ENCODE measurements at places on chromosomes 3 and 15. TPM values are rescaled to one million over a fixed set of nuclear protein-coding genes. Genes with fewer than 3 reads are reported as not detected.

The TMEM207 gene
- not detected for total RNA-seq

The CFAP91 gene
- 0.27 TPM for total RNA-seq

The GASK1A gene
- not detected for total RNA-seq

The EPHA3 gene
- total RNA-seq, result not detected

The HMG20A gene
- 33.3 TPM for total RNA-seq

The IMPG2 gene
- not detected for total RNA-seq

The FETUB gene
- total RNA-seq, result 0.12 TPM

The VPS39 gene
- total RNA-seq, result 14.8 TPM

The CATSPER2 gene
- total RNA-seq, result 0.36 TPM

The WDR49 gene
- total RNA-seq, result not detected

The TMCO5A gene
- not detected for total RNA-seq

The TRPM1 gene
- not detected for total RNA-seq

The ZNF660 gene
- not detected for total RNA-seq

All from A549 treated with DMSO at 1 μM for 4 hours (cell line).